ENCODE measurements at places on chromosomes 2 and 18.

DNA sequence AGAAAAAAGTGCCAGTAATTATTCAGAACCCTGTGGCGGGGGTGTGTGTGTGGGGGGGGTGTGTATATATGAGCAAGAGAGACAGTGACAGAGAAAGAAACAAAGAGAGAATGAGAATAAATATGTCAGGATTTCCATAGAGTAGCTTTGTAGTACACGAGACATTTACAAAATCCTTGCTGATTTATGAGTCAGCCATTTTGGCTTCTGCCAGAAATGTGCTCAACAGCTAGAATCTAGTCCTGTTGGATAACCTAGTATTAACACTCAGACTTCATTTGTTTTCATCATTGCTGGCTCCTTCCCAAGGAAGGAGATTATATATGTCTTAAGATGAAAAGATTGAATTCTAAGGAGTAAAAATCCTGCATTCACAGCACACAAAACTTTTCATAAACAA is 140.5 kb upstream of the HNRNPA3 start:
- no peak for DNase-seq

DNA sequence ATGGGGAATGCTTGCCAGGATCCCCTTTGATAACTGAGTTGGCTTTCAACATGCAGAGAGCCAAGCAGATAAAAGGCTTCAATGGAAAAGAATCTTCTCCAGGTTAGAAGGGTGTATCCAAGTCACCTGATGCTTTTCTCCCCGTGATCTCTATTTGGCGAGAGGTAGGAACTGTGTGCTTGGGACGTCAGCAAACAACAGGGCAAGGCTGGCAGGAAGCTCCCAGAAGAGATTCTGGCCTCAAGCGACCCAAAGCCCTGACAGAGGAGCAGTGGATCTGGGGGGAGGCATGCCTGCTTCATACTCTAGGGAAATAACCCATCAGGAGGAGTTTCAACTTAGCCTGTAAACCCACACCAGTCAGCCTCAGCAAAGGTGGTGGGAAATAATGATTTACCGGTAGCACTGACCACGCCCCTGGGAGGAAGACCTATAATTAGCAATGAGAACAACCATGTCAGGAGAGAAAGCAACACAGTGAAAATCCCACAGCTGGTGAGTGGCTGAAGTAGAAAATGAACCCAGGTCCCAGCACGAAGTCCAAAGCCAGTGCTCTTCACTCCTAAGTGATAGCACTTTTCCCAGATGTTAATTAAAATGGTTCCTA is 76.3 kb upstream of the SEC11C start:
- no peak for DNase-seq

DNA sequence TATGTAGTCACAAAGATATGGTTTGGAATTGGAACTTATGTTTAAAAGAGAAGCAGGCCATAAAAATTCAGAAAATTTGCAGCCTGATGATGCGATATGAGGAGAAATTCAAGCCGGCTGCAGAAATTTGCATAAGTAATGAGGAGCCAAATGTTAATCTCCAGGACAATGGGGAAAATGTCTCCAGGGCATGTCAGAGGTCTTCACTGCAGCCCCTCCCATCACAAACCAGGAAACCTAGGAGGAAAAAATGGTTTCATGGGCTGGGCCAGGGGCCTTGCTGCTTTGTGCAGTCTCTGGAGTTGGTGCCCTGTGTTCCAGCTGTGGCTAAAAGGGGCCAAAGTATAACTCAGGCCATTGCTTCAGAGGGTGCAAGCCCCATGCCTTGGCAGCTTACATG is 28.4 kb downstream of the TACR1 start:
- DNase-seq: no peak

GRCh38 chr2:117603567-117603966 is 210.9 kb upstream of the DDX18 start:
- DNase-seq: no peak

GRCh38 chr2:129806317-129806716 is 173.1 kb upstream of the RAB6C start:
- no peak for DNase-seq

DNA sequence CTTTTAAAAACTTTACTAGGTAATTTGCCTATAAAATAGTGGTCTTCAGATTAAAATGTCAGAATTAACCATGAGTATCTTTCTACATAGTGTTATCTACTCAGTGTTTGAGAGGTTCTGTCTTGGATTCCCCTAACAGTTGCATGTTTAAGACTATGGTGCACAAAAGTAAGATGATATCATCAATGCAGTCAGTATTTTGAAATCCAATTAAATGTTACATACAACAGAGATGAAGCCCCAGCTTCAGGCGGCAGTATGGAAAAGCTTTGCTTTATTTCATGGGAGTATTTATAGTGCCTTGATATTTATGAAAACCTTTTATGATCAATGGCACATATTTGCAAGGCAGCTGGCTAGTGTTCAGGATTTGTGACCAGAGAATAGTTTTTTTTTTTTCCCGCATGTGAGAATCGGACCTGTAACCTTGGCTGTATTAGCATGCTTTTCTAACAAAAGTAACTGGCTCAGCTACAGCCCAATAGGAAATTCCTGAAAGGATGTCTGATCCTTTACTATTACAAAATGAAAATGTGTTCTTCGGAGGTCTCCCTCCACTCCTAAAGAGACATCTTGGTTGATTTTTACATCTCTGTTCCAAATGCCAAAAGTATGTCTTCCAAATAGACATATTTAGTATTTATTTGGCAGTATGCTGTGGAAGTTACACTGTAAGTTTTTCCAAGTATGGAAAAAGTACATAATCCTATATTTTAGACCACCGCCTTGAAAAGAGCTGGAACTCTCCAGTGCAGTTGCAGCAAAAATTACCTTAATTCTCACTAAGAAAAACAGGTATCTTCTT is 319.3 kb upstream of the UBE2E3 start:
- no peak for DNase-seq

GRCh38 chr2:36266536-36267121 is 88.9 kb upstream of the CRIM1 start:
- DNase-seq: no peak

DNA sequence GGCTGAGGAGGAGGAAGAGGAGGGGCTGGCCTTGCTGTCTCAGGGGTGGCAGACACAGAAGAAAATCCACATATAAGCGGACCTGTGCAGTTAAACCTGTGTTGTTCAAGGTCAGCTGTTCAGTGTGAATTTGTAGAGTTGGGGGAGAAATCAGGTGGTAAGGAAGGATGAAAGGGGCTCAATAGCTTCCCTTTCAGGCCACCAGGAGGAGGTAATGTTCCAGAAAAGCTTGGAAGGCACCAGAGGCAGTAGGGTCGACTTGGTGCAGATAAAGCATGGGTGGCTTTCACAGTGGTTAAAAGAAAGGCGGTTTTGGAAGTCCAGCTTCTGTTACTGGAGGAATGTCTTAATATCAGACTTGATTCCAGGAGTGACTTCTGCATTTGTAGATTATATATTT is 167.4 kb downstream of the THSD7B start:
- DNase-seq: no peak

DNA sequence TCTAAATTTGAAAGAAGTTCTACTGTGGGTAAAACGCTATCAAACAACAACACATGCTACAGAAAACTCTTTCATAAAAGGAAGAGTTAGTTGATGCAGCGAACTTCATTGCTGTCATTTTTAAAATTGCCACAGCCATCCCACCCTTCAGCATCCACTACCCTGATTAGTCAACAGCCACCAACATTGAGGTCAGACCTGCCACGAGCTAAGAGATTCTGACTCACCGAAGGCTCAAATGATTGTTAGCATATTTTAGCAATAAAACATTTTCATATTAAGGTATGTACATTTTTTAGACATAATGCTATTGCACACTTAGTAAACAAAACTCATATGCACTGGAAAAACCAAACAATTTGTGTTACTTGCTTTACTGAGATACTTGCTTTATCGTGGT is 347.1 kb downstream of the CLIP4 start:
- DNase-seq: no peak

- no peak for DNase-seq
These were observed 232.7 kb upstream of the COPS8 start for GRCh38 chr2:236852977-236853374.

GRCh38 chr2:79916285-79916684 is 388.3 kb downstream of the LRRTM1 start:
- DNase-seq: no peak

GRCh38 chr18:80009661-80010550 is 21.5 kb upstream of the TXNL4A start:
- no peak for DNase-seq

- no peak for DNase-seq
These were observed 47.0 kb downstream of the FAM117B start for GRCh38 chr2:202681688-202682205.

GRCh38 chr18:37309059-37309458 is 256.5 kb downstream of the CELF4 start:
- DNase-seq: no peak

DNA sequence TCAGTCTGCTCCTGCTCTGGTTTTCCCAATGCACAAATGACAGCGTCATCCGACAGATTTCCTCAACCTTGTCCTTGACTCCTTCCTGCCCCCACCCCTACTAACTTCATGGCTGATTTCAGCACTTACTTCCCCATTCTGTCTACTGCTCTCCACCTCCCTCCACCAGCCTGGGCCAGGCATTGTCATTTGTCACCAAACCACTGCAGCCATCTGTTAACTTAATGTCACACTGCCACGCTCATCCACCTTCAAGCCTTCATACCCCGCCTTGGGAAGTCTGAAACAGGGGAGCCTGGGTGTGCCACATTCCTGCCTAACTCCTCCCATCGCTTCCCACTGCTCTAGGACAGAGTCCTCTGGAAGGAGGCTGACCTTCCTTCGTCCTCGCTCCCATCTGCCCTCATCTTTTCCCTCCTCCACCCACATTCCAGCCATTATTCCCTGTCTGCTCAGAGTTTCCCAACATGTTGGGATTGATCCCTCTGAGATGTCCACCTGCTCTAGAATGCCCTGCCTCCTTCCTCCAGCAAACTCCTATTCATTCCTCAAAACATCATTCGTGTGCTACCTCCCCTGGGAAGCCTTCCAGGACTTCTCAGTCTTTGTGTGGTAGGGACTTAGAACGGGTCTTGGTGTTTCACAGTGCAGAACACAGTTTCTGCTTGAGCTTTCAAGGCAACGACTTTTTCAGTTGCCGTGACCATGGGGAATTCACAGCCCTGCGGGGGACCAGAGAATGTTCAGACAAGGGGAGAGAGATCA is 42.2 kb upstream of the SMAD7 start:
- DNase-seq: no peak

- no peak for DNase-seq
These were observed 148.9 kb downstream of the EN1 start for GRCh38 chr2:118698564-118698963.

DNA sequence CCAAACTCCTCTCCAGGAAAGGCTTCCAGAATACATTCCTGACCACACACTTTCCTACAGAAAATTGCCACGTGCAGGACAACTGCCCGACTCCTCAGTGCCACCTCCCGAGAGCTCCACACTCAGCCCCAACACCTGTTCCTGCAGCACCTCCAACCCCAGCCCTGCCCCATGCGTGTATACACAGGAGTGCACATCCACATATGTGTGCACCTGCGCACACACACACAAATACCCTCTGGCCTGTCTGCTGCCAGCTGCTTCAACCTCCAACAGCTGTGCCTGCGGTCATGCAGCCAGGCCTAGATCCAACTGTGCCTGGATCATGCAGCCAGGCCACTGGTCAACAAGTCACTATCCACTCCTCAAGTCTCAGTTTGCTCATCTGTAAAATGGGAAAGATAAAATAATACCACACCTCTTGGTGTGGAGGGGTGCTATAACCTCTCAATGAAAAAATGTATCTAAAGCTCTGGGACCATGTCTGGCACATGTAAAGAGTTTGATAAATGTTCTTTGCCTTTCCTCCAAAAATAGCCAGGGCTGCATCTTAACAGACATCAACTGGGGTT is 152.1 kb upstream of the ID2 start:
- DNase-seq: no peak

DNA sequence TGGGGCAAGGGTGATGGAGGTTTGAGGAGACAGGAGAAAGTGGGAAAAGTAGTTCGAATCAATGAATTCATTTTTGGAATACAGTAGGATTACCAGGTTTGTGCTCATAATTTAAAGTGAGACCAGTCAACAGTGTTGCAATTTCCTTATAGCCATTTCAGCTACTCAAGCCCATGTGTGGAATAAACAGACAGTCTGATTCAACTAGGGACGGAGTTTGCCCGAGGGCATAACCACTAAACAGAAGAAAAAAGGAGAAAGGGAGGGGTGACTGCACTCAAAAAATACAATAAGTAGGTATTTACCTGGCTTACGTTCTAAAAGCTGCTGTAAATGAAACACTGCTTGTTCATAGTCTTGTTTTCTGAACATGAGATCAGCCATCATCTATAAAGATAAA is 55.2 kb downstream of the TTC21B start:
- DNase-seq: no peak

DNA sequence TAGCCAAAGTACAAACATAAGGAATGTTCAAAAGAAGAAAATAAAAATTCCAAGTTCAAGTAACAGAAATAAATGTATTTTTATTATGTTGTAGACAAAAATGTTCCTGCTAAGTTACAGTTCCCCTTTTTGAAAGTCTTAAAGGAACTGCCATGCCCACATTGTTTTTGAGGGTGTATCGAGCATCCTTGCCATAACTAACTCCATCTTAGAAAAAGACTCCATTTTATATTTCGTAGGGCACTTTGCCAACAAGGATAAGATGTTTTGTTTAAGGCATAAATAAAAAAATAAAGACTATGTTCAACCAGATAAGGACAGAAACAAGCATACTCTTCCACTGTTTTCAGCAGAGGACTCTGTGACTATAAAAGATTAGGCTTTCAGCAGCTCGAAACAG is 67.3 kb downstream of the TMEM237 start:
- no peak for DNase-seq

- DNase-seq: no peak
These were observed 264.4 kb downstream of the KCNE4 start for GRCh38 chr2:223316342-223316741.

GRCh38 chr2:42450136-42450535 is 43.6 kb downstream of the KCNG3 start:
- no peak for DNase-seq

- no peak for DNase-seq
These were observed 34.8 kb downstream of the METTL4 start for GRCh38 chr18:2536493-2536892.

Measured in stimulated activated CD8-positive, alpha-beta memory T cell treated with anti-CD3 and anti-CD28 coated beads, Interleukin-7, amount 100 ng/mL, for 24 hours (primary cell).